Stimulated activated CD4-positive, alpha-beta T cell treated with anti-CD3 and anti-CD28 coated beads, Interleukin-4, amount 100 ng/mL, for 48 hours (primary cell): ENCODE measurements at places on chromosomes 7 and 10.
A peak's percentile ranks its signal among the peaks of the same experiment; 100 is the strongest.

DNA sequence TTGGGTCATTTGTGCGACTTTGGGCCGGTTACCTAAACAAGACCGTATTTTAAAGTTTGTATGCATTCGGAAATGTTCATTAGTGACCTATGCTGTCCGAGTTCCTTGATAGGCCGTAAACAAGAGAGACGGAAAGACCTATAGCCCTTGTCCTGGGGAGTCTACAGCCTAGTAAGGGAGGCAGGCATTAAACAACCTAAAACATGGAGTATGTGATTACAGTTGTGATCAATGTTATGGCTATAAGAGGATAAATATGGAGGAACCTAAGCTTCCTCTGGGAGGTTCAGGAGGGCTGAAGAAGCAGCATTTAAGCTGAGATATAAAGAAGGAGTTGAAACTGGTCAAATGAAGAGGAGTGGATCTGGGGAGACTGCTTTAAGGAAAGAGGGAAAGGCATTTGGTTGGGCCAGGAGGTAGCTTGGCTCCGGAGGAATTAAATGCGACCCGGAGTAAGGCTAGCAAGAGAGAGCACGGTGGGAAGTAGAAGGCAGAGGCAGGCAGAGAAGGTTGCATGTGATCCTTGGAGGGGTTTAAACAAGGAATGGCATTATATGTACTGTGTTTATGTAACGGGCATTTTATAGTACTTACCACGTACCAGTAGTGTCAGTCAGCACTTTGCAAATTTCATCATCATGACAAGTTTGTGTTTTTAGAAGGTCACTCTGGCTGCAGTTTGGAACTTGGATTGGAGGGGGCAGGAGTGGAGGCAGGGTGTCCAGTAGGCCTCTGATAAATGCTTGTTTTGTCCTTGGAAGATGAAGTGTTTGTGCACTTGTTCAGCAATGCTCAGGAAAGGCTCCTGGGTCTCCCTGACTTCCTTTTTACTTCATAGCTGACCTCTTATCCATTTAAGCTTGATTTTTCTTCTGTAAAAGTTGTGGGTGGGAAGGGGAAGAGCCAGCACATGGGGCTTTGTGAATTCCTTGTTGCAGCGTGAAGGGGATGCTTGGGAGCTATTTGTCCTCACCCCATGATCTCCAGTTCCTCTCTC is 1.0 kb upstream of the AVPI1 start:
- DNase-seq, result no peak

- no peak for DNase-seq
These were observed 10.2 kb downstream of the RADIL start for GRCh38 chr7:4873071-4873944.

GRCh38 chr10:104614245-104614831 is 26.8 kb upstream of the SORCS3 start:
- peak; percentile 21 for DNase-seq

DNA sequence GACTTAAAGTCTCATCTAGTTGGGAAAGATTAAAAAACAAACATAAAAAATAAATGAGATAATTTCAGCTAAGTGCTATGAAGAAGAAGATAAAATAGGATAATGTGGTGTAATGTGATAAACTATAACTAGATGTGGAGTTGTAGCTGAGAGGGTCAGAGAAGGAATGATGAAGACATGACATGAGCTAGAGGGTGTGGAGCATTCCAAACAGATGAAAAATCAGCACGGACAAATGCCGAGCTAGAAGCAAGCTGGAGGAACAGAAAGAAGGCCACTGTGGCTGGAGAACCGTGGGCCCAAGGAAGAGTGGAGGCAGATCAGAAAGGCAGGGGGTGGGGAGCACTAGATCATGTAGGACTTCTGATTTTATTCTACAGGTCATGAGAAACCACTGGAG is 70.6 kb downstream of the CDK6 start:
- DNase-seq, result no peak
